ENCODE measurements at places on chromosomes 2 and 18.

DNA sequence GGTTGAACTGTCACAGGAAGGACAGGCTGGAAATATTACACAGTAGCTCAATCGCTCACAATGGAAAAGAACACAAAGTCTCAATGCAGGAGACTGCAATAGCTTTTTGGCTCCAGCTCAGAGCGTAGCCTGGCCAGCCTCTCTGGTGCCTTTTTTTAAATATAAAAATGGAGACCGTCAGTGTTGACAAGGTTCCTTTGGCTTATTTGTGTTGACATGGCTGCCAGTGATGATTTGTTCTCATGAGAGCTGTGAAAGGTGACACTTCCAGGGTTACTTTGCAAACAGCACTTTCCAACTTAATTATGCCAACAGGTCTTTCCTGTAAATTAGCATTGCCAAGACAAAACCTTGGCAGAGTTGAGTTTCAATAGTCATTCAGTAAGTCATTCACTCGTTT, 70.8 kb downstream of the KCNE4 start:
- no peak for DNase-seq

DNA sequence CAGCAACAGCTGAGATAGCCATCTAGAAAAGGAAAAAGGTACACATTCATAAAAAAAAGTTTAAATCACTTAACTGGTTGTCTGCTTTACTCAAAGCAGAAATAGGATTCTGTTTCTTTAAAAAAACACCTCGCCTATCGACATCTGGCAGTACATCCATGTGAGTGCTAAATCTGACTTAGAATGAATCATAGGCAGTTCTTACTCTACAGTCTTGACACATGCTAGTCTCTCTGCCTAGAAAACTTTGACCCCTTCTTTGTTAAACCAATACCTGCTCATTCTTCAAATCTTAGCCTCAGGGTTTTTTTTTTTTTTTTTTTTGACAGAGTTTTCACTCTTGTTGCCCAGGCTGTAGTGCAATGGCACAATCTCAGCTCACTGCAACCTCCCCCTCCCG, 37.1 kb upstream of the GPR75 start:
- DNase-seq = no peak

- no peak for DNase-seq
Measured at GRCh38 chr2:140786585-140786984, 1344.2 kb downstream of the LRP1B start.

DNA sequence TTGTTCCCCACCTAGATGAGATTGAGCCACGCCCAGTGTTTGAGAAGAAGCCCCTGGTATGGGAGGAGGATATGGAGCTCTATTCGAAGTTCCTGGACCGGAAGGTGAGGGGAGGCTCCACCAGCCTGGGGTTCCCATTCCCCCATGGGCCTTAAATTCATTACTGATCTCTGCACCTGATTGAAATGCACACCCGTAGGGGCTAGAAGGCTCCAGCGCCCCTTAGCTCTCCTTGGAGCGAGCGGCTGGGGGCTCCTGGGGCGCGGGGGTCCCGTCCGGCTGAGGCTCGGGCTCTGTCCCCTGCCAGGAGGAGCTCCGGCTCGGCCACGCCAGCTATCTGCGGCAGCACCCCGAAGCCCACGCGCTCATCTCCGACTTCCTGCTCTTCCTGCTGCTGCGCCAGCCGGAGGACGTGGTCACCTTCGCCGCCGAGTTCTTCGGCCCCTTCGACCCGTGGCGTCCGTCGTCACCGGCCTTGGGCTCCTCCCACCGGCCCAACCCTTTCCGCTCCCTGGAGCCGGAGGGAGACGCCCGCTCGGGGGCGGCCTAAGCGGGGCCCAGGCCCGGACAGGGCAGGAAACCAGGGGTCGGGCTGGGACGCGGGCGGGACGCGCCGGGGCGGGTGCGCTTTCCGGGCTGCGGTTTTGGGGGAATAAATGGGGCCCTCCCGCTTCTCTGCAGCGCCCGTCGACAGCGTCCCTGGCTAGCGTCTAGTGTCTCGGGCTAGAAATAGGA, 10.9 kb downstream of the CATIP start:
- peak; percentile 58 for DNase-seq

- DNase-seq = no peak
Measured at GRCh38 chr2:21800356-21800755, 676.6 kb downstream of the TDRD15 start.

DNA sequence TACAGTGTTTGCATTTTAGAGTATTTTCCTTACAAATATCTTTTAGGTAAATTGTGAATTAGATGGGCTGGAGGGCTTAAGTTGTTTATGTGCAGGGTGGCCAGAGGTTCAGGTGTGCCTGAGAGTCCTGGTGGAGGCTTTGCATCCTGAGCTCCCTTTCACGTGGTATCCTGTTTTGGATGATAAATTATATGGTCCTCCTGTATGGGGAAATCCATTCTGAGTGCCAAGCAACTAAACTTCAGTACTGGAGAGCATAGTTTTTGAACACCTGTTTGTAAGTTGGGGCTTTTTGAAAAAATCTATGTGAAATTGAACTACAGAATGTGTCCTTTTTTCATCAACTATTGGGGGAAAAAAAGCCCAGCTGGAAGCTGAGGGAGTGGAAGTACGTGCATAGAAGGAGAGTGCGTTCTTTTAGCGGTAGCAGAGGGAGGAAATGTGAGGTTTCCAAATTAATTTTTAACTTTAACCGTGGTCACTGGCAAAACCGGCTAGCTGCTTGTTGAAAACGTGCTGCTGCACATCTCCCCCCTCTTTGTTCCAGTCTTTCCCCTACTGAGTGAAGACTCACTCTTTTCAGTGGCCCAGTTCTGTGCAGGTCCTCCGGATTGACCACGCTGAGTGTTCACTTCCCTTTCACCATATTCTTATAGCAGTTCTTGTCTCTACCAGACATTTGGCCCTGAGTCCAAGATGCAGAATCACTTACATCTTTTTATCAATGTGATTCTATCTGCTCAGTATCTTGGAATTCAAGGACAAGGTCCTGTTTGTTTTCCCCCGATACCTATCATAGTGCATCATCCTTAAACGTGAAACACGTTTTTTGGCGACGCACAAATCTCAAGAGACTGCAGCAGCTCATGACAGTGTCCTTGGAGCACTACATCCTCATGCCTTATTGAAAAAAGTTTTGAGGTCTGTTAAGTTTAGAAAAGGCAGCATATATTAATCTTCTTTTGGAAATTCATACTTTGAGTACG, 15.3 kb downstream of the CNOT11 start:
- no peak for DNase-seq

- DNase-seq = no peak
Measured at GRCh38 chr18:34543356-34543755, 166.7 kb upstream of the DTNA start.

DNA sequence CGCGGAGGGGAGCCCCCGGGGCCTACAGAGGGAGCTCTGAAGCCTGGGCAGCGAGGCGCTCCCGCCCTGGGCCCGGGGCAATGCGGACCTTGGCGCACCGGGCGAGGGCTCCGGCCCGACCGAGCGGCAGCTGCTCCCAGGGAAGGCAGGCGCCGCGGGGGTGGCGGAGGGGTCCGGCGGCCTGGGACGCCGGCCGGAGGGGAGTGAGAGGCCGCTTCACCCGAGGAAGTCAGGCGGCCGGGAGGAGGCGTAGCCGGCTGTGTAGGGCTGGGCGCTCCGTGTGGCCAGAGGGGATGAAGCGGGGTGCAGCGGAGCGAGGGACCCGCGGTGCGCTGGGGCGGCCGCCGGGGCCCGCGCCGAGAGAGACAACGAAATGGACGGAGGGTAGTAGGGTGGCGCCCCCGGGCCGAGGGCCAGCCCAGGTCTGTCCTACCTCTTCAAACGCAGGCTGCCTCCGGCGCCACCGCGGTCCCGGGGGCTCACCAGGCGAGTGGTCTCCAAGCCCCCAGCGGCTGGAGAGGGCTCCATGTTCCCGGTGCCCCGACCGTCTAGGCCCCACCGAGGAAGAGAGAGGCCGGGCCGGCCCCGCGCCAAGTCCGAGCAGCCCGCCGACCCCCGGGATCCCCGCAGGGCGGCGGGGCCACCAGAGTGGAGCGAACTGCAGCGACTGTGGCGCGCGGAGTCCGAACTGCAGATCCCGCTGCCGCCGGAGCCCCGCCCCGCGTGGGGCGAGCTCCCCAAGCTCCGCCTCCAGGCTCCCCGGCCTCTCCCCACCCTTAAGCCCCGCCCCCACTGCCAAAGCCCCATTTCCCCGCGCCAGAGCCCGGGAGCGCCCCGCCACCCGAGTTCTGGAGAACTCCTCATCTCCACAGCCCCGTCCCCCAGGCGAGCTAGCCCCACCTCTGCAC, at the start of gene SLC30A3:
Gene SLC30A3 (minus strand): TSS at position 669 of the 908 bp plus-strand sequence. CDS start 141 bp downstream, at position 528.
- peak; percentile 12 for DNase-seq

DNA sequence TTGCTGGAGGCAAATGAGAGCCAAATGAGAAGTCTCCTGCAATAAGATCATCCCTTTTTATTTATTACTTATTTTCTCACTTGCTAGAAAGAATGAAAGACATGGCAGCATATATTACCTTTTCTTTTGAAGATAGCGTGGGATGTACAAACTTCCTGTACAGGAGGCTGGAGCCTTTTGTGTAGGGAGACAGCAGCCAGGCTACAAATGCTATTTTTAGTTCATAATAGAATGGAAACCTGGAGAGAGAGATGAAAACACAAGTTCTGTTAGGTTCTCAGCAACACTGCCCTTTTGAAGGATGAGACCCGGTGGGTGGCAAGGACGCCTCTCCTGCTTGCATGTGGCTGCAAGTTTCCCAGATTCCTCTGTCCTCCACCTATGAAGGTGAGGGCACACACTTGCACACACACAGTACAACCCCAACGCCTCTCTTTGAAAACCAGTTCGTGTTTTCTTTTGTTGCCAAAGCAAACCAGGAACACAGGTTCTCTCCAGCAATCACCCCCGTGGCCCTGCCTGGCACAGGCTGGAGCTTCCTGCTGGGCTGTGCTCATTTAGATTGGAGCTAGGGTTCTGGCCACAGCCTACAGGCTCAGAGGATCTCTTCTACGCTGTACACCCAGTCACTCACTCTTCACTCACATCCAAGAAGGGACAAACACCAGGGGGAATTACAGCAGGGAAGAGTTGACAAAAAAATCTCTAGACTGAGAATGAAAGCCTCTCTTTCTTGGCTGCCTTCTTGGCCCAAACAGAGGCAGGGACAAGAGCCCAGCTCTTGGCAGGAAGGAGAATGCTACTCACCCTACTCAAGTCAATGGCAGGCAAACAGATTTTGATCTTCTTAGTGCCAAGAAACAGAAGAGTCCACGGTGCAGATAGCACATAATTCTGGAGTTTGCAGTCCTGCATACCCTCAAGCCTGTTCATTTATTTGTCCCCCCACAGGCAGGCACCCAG, 55.6 kb downstream of the MRPL35 start:
- DNase-seq = no peak

DNA sequence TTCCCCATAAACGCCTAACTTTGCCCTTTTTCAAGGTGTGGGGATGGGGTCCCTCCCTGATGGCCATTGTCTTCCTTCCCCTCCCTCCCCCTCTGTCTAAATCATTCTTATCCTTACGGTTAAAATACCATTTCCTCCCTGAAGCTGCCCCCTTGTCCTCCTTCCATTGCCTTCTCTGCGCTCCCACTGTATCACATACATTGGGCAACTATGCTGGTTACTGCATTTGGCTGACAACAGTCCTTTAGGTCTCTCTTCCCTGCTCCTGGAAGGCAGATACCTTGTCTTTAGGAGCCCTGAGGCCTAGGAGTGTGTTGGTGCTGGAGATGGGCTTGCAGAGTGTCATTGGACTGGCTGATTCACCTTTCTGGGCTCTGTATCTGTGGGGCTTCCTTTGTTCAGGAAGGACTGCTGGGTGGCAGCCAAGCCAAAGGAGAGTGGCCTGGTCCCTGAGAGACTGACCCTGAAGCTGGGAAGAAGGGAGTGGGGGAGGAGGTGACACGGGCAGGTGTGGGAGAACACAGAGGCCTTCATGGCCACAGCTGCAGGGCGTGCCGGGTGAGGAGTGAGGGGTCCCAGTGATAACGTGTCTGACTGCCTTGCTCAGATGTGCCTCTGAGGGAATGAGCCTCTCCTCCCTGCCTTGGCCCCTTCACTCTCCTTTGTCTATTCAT, 2.2 kb downstream of the WNT6 start:
- no peak for DNase-seq

DNA sequence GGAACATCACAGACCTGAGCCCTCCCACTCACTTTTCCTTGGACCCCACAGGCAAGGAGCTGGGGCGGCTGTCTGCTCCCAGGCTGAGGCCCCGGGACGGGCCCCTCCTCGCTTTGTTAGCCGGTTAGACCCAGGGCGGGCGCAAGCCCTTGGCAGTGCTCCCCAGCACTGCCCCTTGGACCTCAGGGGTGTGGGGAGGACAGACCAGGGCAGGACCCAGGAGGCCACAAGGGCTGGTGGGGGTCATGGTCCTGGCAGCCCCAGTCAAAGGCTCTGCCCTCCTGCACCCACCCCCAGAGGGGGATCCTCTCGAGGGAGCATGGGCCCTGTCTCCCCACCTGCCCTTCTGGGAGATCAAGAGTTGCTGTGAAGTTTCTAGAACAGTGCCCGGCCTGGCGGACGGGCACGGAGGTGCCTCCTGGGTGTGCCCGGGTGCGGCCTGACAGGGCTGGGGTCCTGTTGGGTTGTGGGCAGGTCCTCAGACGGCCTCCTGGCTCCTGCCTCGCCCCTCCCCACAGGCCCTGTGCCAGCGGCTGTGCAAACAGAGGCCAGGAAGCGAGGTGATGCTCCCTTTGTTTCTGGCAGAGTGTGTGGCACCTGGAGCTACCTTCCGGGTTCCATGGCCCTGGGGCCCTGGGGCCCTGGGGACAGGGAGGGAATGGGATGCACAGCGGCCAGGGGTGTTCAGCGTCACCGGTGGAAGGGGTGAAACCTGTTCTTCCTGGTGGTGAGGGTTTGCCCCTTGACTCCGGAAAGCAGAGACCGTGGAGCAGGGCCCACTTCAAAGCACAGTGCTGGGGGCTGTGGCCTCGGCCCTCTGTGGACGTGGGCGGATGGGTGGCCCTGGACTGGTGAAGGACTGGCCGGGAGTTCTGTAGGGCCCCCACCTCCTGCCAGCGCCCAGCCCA, 2.9 kb upstream of the GAL3ST2 start:
- no peak for DNase-seq

DNA sequence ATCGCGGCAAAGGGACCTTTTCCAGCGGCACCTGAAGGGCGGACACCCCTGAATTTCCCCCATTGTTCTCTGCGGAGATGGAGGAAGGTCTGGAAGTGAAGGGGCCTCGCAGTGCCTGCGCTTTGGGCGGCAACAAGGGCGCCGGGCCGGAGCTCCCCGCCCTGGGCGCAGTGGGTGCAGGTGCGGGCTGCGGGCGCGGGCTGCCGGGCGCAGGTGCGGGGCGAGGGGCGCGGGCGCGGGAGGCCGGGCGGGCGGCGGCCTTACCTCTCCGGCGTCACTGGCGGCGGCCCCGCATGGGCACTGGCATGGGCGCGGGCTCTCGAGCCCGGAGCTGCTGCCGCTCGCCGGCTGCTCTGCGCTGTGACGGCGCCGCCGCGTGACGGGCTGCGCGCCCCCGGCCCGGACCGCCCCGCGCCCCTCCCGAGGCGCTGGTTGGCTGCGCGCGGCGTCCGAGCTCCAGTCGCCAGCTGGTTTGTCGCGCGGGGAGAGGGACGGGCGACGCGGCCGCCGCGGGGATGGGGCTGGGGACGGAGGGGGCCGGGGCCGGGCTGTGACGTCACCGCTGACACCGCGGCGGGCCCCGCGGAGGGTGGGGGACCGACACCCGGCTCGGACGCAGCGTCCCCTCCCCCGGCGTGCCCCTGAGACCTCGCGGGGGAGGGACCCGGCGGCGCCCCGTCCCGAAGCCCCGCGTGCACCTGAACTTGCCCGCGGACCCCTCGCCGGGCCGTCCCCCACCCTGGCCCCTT, at the start of gene KIF1A:
Gene KIF1A (minus strand): TSS at position 362 of the 749 bp plus-strand sequence. CDS start 22,467 bp downstream, outside the sequence.
- peak; percentile 88 for DNase-seq

GRCh38 chr18:53241161-53241560, 901.2 kb downstream of the DCC start:
- DNase-seq = no peak

- peak; percentile 7 for DNase-seq
Measured at GRCh38 chr2:159797543-159798375, at the start of gene CD302. Gene CD302 (minus strand): TSS chr2:159798208. CDS start chr2:159798198, 10 bp downstream.

GRCh38 chr2:39094717-39095363, 26.0 kb downstream of the SOS1 start:
- no peak for DNase-seq

Data from amygdala (tissue), 56 donors.